ENCODE measurements at places on chromosomes 5 and 9.

GRCh38 chr5:149133795-149134777 is 7.2 kb upstream of the ABLIM3 start:
- no peak for DNase-seq

DNA sequence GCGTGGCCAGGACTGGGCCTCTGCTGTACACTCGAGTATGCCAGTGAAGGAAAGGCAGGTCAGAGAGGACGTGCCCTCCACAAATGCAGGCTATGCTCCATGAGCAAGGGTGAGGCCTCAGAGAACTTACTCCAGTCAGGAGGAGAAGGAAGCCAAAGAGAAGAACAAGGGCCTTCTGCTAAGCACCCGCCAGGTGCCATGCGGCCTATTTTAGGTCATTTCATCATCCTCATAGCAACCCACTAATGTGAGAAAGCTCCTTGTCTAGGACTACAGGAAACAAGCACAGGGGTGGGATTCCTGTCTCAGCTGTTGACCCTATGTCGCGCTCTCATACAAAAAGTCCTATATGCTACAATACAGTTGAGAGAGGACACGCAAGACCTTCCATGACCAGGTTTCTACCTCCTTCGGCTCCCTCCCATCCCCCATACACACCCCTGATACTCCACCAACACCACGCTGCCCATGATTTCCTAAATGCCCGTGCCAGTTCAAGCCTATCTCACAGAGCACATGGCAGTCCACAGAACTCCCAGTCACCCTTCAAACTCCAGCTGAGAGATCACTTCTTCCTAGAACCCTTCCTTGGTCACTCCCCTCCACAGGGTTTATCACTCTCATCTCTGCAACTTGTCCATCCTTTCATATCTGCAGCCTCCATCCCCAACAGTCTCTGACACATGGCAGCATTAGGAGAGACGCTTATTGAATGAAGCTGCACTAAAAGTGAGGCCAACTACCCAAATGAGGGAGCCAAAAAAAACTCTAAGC is 26.8 kb downstream of the PSMB7 start:
- no peak for DNase-seq

DNA sequence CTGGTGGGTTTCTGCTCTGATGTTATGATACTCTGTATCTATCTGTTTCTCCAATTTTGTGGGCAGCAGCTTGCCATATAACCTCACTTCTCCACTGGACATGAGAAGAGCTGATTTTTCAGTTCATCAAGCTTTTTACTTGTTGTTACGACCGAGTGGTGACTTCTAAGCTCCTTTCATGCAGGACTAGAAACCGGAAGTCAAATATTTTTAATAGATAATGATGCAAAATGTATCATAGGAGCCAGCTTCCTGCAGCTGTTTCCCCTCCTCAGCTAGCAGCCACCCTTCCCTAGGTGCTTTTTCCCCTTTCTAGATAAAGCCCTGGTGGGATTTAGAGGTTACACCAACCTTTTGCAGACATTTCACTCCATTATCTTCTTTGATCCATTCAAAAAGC is 17.0 kb upstream of the ADAM19 start:
- DNase-seq: no peak

- DNase-seq: no peak
Measured at GRCh38 chr5:14057289-14057688, 85.9 kb upstream of the TRIO start.
